ENCODE measurements at places on chromosomes 12 and 14. TPM values are rescaled to one million over a fixed set of nuclear protein-coding genes. Genes with fewer than 3 reads are reported as not detected.

The RDH11 gene
- 49.7 TPM for total RNA-seq

GRCh38 chr14:100332797-100333196 lies 9.7 kb downstream of the SLC25A47 start:
- no peak for DNase-seq

The POU6F1 gene
- total RNA-seq, result 4.3 TPM

The EIF2S1 gene
- total RNA-seq, result 183 TPM

DNA sequence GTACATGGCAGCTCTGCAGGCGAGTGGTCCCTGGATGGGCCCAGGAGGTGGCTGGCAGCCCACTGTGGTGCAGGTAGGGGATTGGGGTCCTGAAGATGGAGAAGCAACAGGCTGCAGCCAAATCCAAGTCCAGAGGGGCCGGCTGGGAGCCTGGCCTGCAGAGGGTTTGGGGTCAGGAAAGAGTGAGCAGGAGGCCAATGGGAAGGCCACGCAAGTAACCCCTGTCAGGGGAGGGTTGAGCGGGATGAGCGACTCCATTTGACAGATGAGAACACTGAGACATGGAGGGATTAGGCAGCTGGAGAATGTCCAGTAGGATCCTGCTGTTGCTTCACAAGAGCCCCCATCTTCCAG lies 136.0 kb downstream of the BCL11B start:
- DNase-seq, result no peak

DNA sequence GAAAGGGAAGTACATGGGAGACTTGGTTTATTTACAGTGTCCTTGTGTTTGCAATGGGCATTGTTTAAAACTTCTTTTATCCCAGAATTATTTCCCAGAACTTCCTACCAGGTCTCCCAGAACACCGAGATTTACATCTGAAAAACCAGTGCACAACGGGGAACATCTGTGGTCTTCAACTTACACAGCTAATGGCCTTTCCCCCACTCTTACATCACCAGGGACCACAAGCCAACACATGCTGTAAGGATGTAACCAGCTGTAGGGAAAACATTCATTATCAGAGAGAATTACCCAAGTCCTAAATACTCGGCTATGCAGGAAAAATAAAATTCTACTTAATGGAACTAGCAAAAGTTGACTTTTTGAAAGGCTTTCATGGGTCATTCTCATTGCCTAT lies 267.6 kb downstream of the DUSP6 start:
- no peak for DNase-seq

DNA sequence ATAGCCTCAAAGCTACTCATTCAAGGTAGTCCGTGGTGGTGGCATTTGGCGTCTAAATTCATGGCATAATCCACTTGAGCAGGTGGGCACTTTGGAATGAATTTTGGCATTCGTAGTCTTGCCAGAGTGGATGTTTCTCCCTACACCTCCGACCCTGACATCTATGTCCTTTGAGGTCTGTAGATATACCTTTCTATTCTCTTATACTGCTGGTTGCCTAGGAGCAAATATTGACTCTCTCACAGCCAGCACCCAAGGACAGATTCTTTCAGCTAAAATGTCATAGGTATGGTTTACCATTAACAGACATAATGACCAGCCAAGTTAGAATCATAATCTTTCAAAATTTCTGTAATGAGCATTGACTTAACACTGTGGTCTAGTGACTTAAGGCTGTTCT lies 47.4 kb upstream of the FLRT2 start:
- DNase-seq, result no peak

- DNase-seq, result no peak
These were observed 272.8 kb upstream of the STXBP6 start for GRCh38 chr14:25322784-25323183.

The FGD4 gene
- total RNA-seq, result 0.18 TPM

DNA sequence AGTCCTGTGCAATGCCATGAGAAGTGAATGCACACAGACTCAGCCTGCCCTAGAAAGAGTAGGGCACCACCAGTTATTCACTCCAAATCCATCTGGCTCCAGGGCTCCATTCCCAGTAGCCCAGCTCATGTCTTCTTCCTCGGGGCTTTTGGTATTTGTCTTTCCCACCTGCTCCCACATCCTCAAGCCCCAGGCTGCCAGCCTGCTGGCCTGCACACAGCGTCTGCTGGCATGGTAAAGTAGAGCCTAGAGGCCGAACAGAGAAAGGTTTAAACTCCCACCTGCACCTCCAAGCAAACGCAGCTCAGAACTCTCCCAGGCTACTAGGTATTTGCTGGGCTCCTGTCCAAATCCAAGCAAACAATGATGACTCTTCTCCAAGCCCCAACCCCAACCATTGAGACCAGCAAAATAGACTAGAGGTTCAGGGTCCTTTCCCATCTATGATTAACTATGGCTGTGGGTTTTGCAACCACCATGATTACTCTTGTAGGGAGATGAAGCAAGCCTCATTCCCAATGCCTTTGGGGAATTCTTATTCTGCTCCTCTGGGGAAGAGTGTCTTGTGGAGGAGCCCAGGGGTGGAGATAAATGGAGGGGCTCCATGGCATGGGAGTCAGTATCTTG lies 5.2 kb upstream of the VDR start:
- no peak for DNase-seq

The NT5DC3 gene
- total RNA-seq, result 10.1 TPM
